ENCODE measurements at places on chromosomes 6 and 20.

DNA sequence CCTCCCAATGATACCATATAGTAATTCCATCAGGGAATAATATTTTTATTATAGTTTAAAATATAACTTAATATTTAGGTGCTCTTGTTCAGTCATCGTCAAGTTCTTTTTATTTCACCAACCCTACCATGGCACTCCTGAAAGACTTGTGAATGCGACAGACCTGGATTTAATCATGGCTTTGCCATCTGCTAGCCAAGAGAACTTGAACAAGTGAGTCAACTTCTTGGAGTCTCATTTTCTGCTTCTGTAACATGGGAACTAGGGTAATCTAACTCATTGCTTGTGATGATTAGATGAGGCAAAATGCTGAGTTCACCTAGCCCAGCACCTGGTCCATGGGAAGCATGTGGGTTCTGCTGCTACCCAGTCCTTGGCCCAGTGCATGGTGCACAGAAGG is 62.9 kb downstream of the ESR1 start:
- H3K27me3 ChIP-seq = no peaks in the 10 kb centered on the region
- peak; percentile 21 for DNase-seq
- H3K27ac ChIP-seq = no peak overlapping the region
- no peak overlapping the region for H3K4me3 ChIP-seq
- peaks cover 13% of the 10 kb centered on the region for H3K4me1 ChIP-seq

DNA sequence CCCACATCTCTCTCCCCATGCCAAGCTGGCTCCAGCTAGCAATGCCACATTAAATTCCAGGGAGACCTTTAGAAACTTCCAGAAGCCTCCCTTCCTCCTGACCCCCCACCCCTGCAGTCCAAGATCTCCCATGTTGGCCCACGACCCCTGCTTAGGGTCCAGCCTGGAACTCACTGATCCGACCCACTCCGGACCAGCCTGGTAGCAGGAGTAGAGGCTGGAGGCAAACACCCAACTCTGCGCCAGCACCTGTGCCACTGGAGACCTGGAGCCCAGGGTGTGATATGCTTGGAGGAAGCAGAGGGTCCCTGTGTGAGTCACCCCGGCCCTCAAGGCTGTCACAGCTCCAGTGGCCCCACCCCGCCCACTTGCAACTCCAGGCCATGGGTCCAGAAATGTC is 3.3 kb upstream of the ULBP1 start:
- no peak overlapping the region for H3K4me3 ChIP-seq
- no peaks in the 10 kb centered on the region for H3K36me3 ChIP-seq
- H3K4me1 ChIP-seq = peaks cover 6% of the 10 kb centered on the region

DNA sequence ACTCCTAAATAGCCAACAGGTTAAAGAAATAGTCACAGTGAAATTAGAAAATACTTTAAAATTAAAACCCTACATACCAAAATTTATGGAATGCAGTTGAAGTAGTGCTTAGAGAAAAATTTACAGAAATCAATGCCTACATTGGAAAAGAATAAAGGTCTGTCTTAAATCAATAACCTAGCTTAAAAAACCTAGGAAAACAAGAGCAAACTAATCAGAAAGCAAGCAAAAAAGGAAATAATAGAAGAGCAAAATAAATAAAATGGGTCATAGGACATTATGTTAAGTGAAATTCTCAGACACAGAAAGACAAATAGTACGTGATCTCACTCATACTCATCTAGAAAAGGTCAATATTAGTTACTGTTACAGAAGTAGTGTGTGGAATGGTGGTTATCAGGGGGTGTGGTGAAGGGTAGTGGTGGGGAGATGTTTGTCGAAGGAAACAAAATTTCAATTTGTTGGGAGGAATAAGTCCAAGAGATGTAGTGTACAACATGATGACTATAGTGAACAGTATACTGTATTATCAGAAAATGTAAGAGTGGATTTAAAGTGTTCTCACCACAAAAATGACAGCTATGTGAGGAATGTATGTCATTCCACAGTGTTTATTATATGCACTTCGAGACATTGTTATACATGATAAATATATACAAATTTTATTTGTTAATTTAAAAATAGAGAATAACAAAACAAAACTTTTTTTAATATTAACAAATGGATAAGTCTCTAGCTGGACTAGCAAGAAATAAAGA is 423.6 kb downstream of the CDH26 start:
- H3K4me3 ChIP-seq = no peak overlapping the region
- H3K27me3 ChIP-seq = no peaks in the 10 kb centered on the region
- no peaks in the 10 kb centered on the region for H3K36me3 ChIP-seq
- H3K27ac ChIP-seq = no peak overlapping the region

DNA sequence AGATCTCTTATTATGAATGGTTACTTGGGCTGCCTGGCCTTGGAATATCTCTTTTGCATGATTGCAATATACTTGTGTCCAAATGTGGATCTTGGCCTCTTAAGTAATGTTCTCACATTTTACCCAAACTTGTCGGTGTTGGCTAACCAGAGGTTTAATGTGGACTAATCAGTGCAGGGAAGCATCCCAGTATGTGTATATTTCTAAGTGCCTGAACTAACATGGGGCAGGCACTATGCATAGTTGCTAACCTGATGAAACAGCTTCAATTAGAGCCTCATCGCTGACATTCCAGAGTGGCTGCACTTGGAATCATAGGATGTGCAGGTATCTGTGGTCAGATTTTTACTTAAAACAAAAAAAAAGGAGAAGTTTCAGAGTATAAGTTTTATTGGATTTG is 160.0 kb downstream of the PDE7B start:
- no peaks in the 10 kb centered on the region for H3K27me3 ChIP-seq
- H3K27ac ChIP-seq = peak overlapping the region; percentile 92
- H3K4me1 ChIP-seq = peaks cover 49% of the 10 kb centered on the region
- peak; percentile 32 for DNase-seq

DNA sequence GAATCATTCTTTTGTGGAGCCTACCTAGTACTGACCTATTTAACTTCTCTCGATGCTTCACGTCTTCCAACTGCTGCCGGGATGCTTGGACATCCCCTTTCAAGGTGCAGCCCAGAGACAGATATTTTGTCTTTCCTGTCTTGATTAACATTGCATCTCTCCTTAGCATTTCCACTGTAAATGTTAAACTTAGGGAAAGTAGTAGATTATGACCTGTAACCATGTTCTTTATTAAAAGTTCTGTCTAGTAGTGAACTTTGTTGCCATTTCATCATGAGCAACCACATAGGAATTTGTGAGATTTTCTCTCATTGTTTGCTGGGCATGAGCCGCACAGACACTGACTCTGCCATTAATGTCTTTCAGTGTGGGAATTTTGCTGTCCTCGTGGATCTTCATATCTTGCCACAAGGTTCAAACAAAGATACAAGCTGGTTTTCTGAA is 117.9 kb downstream of the JAG1 start:
- no peak overlapping the region for H3K4me3 ChIP-seq
- no peaks in the 10 kb centered on the region for H3K36me3 ChIP-seq
- H3K27me3 ChIP-seq = no peaks in the 10 kb centered on the region
- peaks cover 24% of the 10 kb centered on the region for H3K4me1 ChIP-seq
- DNase-seq = peak; percentile 71

DNA sequence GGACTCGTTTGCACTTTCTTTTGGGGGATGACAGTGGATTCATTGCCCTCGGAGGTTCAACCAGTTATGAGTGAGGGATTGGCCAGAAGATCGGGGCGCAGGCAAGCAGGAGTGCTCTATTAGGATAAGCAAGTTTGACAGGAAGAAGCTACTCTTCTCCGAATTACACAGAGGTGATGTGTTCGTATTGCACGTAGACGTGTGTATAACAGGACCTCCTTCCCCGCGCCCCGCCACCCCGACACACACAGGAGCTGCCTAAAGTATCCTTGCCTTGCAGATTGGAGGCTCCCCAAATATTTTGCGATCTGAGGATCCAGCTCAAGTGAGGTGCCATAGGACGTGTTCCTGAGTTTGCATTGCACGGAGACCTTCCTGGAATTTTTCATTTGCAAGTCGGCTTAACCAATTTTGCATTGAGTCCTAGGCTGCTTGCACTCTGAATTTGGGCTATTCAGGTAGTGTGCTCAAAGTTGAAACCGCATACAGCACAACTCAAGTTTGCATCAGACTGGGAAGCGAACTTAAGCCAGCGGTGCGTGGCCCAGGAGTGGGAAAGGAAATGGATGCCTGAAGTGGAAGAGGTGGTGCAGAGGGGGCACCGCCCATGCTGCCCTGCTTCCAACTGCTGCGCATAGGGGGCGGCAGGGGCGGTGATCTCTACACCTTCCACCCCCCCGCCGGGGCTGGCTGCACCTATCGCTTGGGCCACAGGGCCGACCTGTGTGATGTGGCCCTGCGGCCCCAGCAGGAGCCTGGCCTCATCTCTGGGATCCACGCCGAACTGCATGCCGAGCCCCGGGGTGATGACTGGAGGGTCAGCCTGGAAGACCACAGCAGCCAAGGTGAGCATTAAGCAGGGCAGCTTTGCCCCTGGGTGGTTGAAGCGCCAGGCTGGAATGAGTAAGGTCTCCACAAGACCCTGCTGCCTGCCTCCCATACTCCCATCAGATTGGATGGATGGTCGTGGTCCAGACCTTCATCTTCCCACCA is 770 bp downstream of the TCF19 start:
- no peaks in the 10 kb centered on the region for H3K36me3 ChIP-seq
- DNase-seq = peak; percentile 52
- no peaks in the 10 kb centered on the region for H3K27me3 ChIP-seq
- H3K4me1 ChIP-seq = 0 out of 2 replicates have a peak, but pooled peaks cover 3% of the 10 kb centered on the region
- peak overlapping the region; percentile 33 for H3K27ac ChIP-seq
- peak overlapping the region; percentile 94 for H3K4me3 ChIP-seq

- no peak overlapping the region for H3K27ac ChIP-seq
- no peak overlapping the region for H3K4me3 ChIP-seq
- peak; percentile 18 for DNase-seq
- H3K27me3 ChIP-seq = no peaks in the 10 kb centered on the region
- H3K36me3 ChIP-seq = no peaks in the 10 kb centered on the region
Measured at GRCh38 chr6:72704979-72705378, 83.1 kb downstream of the KCNQ5 start.

- peak overlapping the region; percentile 96 for H3K27ac ChIP-seq
- peak; percentile 60 for DNase-seq
- peaks cover 75% of the 10 kb centered on the region for H3K4me1 ChIP-seq
- H3K36me3 ChIP-seq = peaks cover 8% of the 10 kb centered on the region
- H3K4me3 ChIP-seq = no peak overlapping the region
- no peaks in the 10 kb centered on the region for H3K27me3 ChIP-seq
Measured at GRCh38 chr6:112225691-112226090, 28.7 kb downstream of the LAMA4 start.

DNA sequence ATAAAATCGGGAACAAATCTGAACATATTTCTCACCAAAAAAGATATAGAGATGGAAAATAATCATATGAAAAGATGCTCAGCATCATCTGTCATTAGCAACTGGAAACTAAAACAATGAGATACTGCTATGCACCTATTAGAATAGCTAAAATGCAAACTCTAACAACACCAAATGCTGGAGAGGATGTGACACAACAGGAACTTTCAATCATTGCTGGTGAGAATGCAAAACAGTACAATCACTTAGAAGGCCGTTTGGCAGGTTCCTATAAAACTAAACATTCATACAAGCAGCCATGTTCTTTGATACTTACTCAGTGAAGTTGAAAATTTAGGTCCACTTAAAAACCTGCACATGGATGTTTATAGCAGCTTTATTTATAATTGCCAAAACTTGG is 67.0 kb downstream of the FAM50B start:
- DNase-seq = no peak
- H3K4me1 ChIP-seq = peaks cover 43% of the 10 kb centered on the region
- no peaks in the 10 kb centered on the region for H3K27me3 ChIP-seq
- H3K27ac ChIP-seq = no peak overlapping the region
- H3K4me3 ChIP-seq = no peak overlapping the region

GRCh38 chr6:85126485-85127167 is 323.3 kb upstream of the NT5E start:
- DNase-seq = peak; percentile 80
- 0 out of 2 replicates have a peak overlapping the region, but pooled peaks have one; percentile 20 for H3K4me3 ChIP-seq
- H3K36me3 ChIP-seq = no peaks in the 10 kb centered on the region
- 0 out of 2 replicates have a peak overlapping the region, but pooled peaks have one; percentile 19 for H3K27ac ChIP-seq

DNA sequence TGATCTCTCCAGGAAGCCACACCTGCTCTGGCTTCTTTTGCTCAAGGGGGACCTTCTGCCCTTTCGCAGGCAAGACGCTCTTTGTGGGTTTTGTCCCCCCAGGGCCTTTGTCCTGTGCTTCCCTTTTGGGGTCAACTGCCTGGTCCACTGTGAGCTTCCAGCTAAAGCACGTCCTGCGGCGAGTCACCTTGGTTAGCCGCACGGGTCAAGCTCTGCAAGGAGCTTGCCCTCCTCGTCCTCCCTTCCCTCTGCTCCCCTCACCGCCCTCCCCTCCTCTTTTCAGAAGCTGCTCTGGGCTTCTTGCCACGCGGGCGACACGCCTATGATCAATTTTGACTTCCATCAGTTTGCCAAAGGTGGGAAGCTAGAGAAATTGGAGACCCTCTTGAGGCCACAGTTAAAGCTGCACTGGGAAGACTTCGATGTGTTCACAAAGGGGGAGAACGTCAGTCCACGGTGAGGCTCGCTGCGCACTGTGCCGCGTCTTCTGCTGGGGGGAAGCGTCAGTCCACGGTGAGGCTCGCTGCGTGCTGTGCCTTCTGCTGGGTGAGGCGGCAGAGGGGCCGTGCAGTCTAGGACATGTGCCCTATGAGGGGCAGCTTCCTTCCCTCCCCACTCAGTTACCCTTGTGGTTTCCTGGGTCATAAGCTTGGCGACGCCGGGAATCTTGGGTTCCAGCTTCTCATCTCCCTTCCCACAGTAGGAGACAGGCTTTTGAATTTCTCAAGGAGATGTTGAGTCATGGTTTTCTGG is 80.2 kb downstream of the SYNJ2 start:
- H3K4me3 ChIP-seq = no peak overlapping the region
- H3K27ac ChIP-seq = peak overlapping the region; percentile 99
- DNase-seq = peak; percentile 33

GRCh38 chr6:43395776-43396175 is 26.3 kb upstream of the ZNF318 start:
- no peaks in the 10 kb centered on the region for H3K36me3 ChIP-seq
- DNase-seq = no peak
- no peak overlapping the region for H3K27ac ChIP-seq
- no peak overlapping the region for H3K4me3 ChIP-seq

Data from GM23248 (cell line).